D721Med (cell line): ENCODE measurements at places on chromosomes 6 and 20.

- DNase-seq = no peak
These were observed 29.9 kb downstream of the SDCBP2 start for GRCh38 chr20:1298888-1299511.

DNA sequence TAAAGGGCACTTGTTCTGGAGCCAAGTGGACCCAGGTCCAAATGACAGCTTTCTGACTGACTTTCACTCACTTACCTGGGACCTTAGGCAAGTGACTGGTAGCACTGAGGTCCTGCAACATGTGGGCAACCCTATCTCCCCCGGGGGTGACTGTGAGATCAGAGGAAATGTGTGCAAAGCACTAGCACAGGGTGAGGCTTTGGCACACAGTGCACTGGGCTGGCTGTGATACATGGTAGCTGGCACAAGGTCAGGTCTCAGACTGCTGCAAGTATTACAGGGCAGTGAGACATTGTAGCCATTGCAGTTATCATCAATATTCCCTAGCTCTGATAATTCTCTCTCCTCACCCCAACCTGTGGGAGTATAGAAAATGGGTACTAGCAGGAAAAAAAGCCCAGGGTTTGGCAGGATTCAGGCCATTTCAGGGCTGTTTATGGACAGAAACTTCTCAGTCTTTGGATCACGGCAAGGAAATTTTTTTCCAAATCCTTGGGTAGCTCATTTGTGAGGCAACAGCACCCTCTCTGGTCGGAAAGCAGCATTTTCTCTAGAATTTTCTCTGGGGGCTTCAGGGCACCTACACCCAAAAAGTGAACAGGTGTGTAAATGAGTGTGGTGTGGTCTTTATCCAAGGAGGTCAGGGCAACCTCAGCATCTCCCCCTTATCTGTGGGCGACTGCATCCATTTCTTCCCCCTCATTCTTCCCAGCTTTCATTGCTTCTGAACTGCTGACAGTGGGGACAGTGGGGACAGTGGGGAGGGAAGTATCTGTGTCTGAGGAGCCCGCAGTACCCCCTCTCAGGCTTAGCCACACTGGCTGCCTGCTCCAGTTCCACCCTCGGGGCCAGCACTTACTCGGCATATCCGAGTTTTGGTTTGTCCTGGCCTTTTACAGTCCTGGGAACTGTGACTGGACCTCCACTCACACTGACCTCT, 148.7 kb upstream of the PHACTR3 start:
- peak; percentile 43 for DNase-seq

GRCh38 chr6:35731736-35732532, 4.9 kb upstream of the ARMC12 start:
- peak; percentile 82 for DNase-seq

- DNase-seq = no peak
These were observed 18.5 kb downstream of the RPS12 start for GRCh38 chr6:132832891-132833290.

- DNase-seq = no peak
These were observed 99.7 kb upstream of the SNX9 start for GRCh38 chr6:157723376-157723775.

DNA sequence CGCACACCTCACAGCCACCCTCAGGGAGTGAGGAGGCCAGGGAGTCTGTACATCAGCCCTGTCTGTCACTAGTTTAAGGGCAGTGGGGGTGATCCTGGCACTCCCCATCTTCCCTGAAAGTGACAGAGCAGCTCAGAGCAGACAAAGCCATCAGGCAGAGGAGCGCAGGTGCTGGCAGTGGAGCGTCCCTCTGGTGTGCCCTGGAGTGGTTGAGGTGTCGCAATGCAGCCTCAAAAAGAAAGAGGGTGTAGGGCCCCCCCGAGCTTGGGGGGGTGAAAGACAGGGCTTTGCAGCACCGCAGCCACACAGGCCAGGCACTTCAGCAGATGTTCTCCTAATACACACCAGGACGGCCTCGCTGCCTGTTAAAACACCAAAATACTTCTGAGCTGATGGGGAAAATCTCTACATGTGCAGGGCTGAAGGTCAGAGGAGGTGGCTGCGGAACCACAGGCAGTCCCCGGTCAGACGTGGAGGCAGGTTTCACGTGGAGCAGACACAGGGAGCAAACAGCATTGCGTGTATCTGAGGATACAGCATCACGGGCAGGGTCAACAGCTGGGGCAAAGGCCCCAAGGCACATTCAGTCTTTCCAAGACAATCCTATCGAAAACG, 69.5 kb downstream of the PREX1 start:
- DNase-seq = no peak

GRCh38 chr6:78850621-78851020, 16.7 kb upstream of the IRAK1BP1 start:
- DNase-seq = no peak
